ENCODE measurements at places on chromosomes 5 and 9.

DNA sequence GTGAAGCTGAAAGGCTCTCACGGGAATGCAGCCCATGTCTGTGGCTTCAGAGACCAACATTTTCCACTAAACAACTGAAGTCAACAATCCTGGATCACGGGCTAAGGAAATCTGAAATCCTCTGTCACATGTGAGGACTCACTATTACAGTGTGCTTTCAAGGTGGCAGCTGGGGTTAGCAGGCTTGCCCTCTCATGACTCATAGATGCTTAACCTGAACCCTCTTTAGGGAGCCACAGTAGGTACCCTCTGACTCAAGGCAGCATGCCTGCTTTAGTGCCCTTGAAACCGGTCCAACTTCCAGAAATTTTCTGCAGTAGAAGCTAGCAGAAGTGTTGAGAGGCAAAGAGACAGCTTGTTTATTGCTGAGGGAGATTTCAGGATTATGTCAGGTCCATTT, 232.5 kb downstream of the GABRB2 start:
- DNase-seq: no peak

GRCh38 chr5:2193142-2193541, 310.4 kb upstream of the IRX4 start:
- no peak for DNase-seq

GRCh38 chr5:142767911-142768310, 2.3 kb upstream of the ARHGAP26 start:
- DNase-seq: no peak

GRCh38 chr5:113245427-113246225, 189.2 kb downstream of the TSSK1B start:
- no peak for DNase-seq

DNA sequence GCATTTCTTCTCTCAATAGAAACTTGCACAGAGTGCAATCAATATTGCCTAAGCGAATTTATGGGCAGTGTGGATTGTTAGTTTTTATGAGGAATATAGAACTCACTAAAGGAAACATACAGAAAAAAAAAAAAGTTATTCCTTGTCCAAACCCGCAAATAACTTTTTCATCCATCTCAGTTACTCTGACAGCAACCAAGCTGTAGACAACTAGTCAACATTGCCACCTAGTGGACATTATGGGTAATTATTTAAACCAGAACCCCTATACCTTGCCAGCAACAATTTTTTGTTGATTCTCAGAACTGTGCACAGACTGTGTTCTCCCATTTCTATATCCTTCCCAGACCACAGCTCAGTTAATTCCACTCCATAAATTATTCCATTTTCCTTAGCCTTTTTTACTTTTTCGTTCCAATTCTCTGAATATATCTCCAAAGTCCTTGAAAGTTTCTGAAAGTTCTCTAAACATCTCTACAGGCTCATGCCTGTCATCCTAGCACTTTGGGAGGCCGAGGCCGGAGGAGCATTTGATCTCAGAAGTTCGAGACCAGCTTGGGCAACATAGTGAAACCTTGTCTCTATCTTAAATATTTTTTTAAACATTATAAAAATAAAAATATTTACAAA, 2.6 kb upstream of the AFAP1L1 start:
- DNase-seq: peak; percentile 42

GRCh38 chr5:143248822-143249579, 154.5 kb downstream of the NR3C1 start:
- DNase-seq: no peak

DNA sequence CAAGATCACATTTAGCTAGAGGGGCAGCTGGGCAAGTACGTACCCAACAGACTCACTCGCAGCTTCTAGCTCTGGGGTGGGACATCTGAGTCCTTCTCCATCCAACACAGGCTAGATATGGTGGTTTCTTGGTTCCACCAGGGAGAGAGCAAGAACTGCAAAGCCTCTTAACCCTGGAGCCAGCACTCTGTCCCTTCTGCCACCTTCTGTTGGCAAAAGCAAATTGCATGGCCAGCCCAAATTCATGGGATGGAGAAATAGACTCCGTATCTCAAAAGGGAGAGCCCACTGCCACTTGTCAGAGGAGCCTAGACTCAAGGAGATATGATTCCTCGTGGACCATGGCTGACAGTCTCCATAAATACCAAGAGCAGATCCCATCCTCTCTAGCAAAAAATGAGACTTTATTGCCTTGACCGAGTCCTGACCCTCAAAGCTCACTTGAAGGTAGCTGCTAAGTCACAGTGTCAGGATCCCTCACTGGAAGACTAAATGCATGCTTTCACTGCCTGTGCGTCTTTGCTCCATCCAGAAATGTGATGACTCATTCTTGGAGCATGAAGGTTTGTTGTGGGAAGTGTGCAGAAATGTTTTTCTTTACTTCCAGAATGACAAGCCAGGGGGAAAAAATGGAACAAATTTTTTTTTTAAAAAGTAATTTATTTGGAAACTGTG, 28.8 kb upstream of the ROR2 start:
- no peak for DNase-seq

DNA sequence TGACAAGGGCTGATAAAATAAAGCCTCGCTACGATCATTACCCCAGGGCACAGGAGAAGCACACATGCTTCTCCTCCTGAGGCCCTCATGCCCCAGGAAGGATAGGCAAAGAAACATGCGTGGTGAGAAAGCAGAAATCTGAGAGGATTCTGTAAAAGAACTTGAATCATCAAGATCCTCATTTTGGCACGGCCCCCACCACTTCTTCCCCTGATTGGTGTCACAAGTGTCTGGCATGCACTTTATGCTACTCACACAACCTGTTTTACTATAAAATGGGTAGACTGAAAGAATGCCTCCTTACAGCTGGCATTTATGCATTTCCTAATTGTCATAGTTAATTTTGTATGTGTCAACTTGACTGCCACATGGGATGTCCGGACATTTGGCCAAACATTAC, 32.1 kb downstream of the PCA3 start:
- no peak for DNase-seq

GRCh38 chr9:33718987-33719386, 76.4 kb upstream of the PRSS3 start:
- DNase-seq: no peak

GRCh38 chr5:169913479-169913878, 66.8 kb downstream of the INSYN2B start:
- DNase-seq: no peak

GRCh38 chr5:1737790-1738405, 61.7 kb downstream of the MRPL36 start:
- DNase-seq: no peak

DNA sequence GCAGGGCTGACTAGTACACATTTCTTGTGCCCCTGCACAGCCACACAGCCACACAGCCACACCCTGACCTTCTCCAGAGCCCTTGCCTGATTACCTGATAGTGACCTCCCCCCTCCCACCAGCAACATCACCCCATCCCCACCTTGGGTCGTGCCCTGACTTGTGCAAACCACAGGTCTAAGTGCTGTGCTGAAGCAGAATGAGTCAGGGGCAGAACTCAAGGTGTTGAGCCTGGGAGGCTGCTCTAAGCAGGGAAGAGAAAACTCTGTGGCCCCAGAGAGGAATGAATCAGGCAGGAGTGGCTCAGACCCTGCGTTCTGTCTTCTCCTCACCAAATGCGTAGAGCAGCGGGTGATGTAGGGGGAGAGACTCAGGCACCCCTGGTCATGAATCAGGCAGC, 24.3 kb upstream of the FAT2 start:
- no peak for DNase-seq

- DNase-seq: no peak
Measured at GRCh38 chr5:35230038-35230611, at the start of gene PRLR. Gene PRLR, minus strand, starts transcription at chr5:35230487. Its CDS starts 140,867 bp downstream, at chr5:35089620.

DNA sequence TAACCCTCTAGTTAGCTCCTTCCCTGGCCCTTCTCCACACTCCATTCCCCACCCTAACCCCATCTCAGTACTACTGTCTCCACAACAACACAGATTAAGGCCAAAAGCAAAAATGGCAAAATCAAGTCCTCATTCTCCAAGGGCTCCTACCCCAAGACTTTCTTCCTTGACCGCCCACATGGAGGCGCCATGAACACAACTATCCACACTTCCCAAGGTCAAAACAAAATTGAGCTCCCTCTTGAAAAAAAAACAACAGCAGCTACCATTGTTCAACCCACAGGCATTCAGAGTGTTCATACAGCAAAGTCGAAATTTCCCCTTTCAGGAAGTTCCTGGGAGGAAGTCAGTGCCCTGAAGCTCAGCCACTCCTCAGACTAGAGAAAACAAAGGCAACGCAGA, 54.4 kb downstream of the GNAQ start:
- peak; percentile 10 for DNase-seq

DNA sequence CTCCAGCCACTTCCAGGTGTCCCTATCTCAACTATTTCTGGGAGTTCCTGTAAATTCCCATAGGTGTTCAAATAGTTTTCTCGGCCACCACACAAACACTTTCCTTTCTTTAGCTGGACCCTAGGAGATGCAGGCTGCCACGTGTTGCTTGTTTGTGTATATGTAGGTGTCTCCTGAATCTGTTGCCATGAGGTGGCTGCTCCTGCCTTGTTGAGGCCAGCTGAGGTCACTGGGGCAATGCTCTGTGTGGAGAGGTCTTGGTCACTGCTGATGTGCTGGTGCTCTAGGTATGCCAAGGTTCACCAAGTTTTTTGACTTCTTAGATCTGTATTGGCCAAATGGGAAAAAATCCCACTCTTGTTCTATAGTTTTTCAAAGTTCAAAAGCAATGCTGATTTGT, 132.5 kb upstream of the CHD1 start:
- no peak for DNase-seq

GRCh38 chr5:38078161-38078560, 180.2 kb upstream of the EGFLAM start:
- no peak for DNase-seq

DNA sequence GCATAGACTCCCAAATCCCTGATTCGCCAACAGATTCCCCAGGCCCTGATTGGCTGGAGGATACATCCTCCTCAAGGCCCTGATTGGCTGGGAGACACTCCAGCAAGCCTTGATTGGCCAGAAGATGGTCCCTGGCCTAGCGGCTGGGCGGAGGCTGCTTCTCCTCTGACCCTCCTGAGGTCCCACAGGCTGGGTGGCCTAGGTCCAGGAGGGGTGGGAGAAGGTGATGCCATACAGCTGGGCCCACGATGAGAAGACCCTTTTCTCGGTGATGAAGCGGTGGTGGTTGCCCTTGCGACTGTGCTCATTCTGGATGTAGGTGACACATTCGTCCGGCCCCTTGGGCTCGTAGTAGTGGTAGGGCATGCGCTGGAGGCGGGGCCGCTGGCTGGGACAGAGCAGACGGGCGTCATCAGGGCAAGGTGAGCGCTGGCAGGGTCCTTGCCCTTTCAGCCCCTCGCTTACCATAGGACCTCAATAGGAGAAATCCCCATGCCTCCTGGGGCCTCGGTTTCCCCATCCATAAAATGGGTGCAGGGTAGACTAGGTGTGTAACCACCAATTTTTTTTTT, 9.0 kb upstream of the AK1 start:
- no peak for DNase-seq

- no peak for DNase-seq
Measured at GRCh38 chr5:86532429-86532828, 85.3 kb upstream of the COX7C start.

DNA sequence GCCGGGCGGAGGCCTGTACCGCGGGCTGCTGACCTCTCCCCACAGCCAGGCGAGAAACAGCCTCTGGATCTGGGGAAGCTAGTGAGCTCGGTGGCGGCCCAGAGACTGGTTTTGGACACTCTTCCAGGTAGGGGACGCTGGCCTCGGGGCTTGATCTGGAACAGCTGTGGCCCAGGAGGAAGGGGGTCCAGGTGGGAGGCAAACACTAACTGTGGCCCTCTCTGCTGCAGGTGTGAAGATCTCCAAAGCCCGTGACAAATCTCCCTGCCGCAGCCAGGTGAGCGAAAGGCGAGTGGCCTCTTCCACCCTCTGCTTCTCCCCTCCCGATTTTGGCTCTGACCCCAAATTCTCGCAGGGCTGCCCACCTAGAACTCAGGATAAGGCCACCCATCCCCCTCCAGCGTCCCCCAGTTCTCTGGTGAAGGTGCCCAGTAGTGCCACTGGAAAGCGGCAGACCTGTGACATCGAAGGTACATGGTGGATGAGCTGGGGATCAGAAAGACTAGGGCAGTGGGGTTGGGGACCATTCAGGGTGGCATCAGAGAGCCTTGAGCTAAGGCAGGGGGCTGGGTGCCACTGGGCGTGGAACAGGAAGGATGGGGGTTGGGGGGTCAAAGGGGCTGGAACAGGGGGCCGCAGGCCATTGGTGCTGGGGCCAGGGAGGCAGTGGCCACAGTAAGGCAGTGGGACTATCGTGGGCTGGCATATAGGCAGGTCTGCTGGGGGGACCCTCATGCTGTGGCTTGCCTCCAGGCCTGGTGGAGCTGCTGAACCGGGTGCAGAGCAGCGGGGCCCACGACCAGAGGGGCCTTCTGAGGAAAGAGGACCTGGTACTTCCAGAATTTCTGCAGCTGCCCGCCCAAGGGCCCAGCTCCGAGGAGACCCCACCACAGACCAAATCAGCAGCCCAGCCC, 12.9 kb upstream of the SLC34A1 start:
- DNase-seq: no peak

DNA sequence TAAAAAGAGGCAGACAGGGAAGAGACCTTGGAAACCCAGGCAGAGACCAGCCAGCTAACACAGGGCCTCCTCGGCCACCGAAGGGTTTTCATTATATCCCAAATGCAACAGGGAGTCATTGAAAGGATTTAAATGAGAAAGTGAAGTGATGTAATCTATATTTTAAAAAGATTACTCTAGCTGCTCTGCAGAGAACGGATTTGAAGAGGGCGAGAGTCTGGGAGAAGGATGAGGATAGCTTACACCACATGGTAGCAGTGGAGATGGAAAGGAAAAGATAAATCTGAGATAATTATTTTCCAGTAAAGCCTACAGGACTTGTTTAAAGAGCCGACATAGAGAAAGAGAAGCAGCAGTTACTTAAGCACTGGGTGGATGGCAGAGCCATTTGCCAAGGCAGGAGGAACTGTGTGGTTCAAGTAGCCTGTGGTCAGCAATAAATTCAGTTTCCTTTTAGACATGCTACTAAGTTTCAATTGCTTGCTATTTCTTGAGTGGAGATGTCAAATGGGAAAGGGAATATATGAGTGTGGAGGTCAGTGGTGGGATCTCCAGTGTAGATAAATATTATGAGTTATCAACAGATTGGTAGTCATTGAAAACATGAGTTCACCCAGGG, 9.3 kb downstream of the FBN2 start:
- no peak for DNase-seq

- DNase-seq: no peak
Measured at GRCh38 chr5:175219366-175219765, 224.6 kb downstream of the DRD1 start.

- no peak for DNase-seq
Measured at GRCh38 chr9:70488793-70489105, 74.3 kb upstream of the KLF9 start.

DNA sequence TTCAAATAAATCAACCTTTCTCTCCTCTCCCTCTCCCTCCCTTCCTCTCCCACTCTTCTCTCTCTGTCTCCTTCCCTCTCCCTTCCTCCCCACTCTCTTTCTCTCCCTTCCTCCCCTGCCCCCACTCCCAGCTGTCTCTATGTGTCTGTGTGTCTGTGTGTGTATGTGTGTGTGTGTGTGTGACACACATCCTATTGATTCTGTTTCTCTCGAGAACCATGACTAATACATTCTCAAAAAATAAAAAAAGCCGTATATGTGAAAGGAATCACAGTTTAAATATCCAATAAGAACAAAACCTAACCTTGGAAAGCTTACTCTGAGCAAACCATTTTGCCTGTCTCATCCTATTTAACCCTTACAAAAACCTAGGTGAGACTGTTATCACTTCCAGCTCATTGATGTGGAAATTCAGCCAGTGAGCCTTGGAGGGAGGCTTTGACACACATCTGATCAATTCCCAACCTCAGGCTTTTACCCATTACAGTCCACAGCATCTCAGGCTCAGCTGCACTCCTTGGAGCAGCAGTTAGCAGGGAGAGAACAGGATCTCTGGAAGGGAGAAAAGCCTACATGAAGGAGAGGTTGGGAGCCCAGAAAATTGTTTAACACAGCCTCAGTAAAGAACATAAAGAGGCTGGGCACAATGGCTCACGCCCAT, 8.3 kb downstream of the HSD17B3 start:
- DNase-seq: no peak

Data from NCI-H1436 (cell line).